ENCODE measurements at places on chromosomes 3 and 15.
A peak's percentile ranks its signal among the peaks of the same experiment; 100 is the strongest.

DNA sequence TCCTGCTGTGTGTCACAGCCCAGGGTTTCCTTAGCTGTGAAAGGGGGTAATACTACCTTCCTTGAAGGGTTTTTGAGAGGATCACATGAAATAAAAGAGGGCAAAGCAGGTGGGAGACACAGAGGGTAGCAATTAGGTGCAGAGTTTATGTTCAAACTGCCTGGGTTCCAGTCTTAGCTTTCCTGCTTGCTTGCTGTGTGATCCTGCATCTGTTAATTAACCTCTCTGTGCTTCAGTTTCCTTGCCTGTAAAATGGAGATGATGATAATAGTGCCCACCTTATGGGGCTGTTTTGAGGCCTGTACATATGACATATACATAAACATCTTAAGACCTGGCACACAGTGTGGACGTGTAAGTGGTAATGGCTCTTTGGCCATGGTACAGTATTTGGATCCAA lies 35.0 kb downstream of the SPSB4 start:
- DNase-seq, result no peak

DNA sequence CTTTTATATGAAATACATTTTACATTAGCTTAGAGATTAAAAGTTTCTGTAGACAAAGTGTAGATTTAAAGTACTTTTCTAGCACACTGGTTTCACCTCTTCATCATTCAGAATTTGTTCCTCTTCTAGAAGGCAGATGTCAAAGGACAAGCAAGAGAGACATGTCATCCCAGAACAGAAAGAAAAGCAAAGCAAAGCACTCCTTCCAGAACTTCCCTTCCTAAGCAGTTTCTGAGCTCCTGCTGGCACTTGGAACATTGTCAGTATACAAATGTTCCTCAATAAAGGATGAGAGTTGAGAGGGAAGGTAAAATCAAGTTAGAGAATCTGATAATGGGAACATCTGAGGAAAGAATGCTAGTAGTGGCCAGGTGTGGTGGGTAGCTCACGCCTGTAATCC lies 26.2 kb downstream of the TMOD3 start:
- DNase-seq, result no peak

- DNase-seq, result no peak
Measured at GRCh38 chr3:72548981-72549380, 299.3 kb downstream of the SHQ1 start.

DNA sequence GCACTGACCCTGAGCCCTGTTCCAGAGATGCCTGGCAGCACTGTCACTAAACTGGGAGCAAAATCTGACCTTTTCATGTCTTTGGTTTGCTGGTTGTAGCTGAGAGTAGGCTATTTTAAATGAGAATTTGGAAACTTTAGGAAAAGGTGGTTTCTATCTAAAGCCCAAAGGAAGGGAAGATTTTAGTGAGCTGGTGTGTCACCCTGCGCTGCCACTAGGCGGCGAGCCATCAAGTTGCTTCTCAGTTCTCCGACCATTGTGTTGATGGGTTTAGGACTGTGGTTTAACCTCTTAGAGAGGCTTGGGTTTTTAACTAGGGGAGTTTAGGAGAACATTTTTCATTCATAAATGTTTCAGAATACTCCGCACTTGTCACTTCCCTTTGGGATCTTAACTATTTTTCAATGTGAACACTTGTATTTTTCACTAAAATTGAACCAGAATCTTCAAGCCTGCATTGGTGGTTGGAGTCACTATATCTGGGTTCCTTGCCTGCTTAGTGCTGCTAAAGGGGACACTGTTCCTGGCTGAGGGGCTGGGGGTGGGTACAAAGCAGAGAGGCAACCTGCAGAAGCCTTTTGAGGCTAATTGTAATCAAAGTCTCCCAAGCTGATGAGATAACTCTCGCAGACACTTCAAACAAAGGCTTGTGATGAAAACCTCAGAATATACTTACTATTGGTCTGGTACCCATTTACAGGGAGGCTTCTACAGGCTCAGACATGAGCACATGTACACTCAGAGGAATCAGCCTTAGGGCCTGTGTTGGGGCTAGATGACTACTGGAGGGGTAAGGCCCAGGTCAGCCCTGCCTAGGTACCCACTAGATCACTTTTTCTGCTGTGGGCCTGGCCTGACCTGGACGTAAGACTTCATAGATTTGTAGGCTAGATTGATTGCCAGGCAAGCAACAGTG lies 16.8 kb downstream of the EXOSC7 start:
- peak; percentile 23 for DNase-seq

- DNase-seq, result peak; percentile 23
Measured at GRCh38 chr3:144586382-144586781, 614.8 kb downstream of the DIPK2A start.

DNA sequence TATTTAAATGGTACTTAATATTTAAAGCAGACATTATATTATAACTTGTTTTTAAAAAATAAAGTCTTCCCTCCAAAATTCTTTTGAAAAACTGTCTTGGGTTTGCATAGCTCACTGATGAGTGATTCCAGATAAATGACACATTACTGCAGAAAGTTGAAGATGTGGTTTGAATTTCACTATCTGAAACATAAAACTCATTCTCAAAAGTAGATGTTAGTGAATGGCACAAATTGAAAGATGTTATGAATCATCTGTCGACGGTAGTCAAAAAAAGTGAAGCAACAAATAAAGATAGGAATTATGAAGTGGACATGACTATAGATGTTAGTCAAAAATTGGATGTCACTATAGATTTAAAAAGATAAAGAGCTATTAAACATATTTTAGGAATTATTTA lies 280.5 kb downstream of the GAP43 start:
- peak; percentile 10 for DNase-seq

GRCh38 chr15:85854345-85855097 lies 59.8 kb upstream of the KLHL25 start:
- peak; percentile 85 for DNase-seq

DNA sequence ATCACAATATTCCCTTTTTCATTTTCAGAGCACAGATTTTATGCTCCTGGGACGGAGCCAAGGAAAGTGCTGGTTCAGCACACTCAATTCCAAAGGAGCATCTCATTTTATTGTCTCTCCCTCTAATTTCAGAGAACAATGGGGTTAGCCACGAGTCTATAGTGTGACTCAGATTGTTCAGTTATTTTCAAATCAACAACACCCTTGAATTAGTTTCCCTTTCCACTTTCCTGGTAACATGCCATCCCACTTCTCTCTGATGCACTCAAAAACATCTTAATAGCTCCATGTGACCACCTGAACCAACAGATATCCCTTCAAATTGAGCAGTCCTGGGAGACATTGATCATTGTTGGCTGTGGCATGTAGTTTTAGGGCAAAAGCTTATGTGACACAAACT lies 389.7 kb upstream of the MDFIC2 start:
- no peak for DNase-seq

DNA sequence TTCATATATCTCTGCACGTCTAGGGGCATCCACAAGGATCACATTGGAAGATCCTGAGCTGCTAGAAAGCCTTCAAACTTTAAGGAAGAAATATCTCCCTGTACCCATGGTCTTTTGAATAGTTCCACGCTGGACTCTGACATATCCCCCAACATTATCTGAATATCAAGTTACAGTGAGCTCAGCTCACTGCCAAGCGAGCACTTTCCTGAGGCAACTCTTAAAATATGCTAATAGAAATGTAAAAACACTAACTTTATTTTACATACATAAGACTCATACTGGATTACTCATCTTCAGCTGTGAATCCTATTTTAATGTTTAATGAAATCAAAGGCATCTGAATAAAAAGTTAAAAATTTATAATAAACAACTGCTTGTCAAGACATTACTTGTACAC lies 420.2 kb upstream of the CCDC54 start:
- peak; percentile 13 for DNase-seq

DNA sequence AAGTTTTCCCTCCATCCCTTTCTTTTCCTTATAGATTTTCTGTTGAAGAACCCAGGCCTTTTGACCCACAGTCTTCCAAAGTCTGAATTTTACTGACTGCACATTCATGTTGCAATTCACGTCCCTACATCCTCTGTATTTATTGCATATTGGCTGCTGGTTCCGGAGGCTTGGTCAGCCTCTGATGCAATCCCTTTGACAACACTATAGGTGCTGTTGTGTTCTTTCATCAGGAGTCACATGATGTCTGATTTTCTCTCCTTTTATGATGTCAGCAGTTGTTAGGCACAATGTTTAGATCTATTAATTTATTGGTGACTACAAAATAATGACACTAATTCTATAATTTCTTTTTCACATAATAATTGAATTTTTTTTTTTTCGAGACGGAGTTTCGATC lies 8.7 kb downstream of the CYP1A1 start:
- no peak for DNase-seq
